Epithelial cell of proximal tubule (primary cell): ENCODE measurements at places on chromosomes 7 and 10.

- no peak for DNase-seq
Observed at GRCh38 chr10:119687192-119688032, 36.2 kb downstream of the BAG3 start.

- no peak for DNase-seq
Observed at GRCh38 chr7:33578166-33578565, 327.2 kb upstream of the BMPER start.

DNA sequence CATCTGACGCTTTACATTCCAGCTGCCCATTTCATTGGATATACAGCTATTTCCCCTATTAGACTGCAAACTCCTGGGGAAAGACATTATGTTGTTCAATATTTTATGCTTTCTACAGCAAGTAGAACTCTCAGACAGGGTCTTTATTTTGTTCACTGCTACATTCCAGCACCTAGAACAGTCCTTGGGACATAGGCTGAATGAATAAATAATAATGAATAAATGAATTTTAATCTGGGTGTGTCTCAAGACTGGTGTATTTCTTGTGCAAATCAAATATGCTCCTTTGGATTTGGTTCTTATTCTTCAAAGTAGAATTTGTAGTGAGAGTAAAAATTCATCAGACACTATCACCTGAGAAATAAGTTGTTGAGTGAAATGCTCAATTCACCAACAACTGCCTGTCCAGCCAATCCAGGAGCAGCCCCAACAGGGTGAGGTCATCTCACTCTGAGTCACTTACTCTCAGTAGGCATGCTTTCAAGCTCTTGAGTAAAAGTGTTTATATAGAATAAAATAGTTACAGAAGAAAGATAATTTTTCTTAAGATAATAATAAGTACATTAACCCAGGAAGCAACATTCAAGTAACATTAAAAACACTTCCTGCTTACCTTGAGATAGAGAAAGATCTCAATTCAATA is 287.5 kb upstream of the NPVF start:
- DNase-seq, result no peak

- DNase-seq, result no peak
Observed at GRCh38 chr10:128024426-128024825, 101.8 kb downstream of the MKI67 start.

DNA sequence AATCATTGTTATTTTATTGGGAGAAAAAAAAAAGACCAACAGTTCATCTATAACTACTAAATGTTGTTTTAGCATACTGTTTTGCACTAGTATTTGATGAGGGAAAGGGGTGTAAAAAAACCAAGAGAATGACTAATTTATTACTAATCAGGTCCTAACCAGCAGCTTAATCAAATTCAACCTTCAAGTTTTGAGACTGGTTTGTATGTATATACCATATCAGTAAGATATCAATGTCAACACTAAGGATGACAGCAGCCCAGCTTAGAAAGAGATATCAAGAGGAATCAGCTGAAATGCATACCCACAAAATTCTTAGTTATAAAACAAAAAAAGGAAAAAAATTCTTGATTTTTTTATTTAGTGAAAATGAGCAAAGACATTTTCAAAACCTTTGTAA is 122.6 kb downstream of the KMT2C start:
- DNase-seq, result no peak

- DNase-seq, result peak; percentile 76
Observed at GRCh38 chr7:46651561-46652088, 730.6 kb upstream of the IGFBP3 start.
